ENCODE measurements at places on chromosomes 1 and 21. TPM values are rescaled to one million over a fixed set of nuclear protein-coding genes. Genes with fewer than 3 reads are reported as not detected.

DNA sequence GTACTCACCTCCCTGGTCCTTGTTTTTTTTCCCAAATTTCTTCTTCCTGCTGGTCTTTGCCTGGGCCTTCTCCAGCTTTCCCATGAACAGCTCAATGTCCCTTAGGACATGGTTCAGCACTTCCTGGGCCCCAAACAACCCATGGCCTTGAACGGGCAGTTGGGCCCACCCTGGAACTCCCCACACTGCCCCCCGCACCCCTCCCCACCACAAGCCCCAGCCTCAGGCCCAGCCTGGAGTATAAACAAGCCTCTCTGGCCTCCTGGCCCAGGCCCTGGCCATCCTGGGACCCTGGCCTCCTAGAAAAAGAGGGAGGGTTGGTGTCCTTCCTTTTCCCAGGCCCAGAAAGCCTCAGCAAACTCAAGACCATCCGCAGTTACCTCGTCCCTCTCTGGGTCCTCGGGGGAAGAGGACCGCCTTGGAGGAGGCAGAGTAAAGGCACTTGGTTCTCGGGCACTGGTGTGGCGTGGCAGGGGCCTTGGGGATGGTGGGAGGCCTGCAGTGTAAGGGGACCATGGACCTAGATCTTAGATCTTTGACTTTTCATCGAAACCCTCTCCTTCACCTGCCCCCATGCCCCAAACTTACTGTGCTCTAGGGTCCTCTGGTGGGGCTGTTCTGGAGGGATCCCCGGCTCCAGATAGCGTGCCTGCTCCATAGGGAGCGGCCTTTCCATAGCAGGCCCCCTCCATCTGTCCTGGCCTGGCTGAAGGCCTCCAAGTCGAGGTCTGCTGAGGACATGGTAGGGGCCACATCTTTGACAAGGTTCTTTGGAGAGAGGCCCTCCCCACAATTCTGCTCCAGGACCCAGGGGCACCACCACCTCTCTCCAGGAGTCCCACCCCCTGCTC lies 5.6 kb downstream of the EPS8L3 start:
- no peak for DNase-seq

GRCh38 chr1:169041366-169041765 lies 65.1 kb upstream of the ATP1B1 start:
- DNase-seq = no peak

- no peak for DNase-seq
These were observed 33.4 kb downstream of the SLC19A1 start for GRCh38 chr21:45508607-45509565.

GRCh38 chr1:3992746-3993145 lies 92.7 kb upstream of the C1orf174 start:
- DNase-seq = no peak

GRCh38 chr1:15786581-15786980 lies 20.9 kb downstream of the UQCRHL start:
- no peak for DNase-seq

DNA sequence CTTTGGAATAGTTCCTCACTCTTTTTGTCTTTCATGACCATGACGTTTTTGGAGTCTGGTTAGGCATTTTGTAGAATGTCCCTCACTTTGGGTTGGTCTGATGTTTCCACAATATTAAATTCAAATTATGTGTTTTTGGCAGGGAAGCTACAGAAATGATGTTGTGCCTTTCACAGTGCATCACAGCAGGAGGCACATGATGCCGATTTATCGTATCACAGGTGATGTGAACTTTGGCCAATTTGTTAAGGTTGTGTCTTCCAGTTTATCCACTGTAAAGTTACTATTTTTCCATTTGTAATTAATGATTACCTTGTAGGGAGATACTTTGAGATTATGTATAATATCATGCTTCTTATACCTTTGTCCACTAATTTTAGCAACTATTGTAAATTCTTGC lies 114.3 kb downstream of the FGGY start:
- no peak for DNase-seq

DNA sequence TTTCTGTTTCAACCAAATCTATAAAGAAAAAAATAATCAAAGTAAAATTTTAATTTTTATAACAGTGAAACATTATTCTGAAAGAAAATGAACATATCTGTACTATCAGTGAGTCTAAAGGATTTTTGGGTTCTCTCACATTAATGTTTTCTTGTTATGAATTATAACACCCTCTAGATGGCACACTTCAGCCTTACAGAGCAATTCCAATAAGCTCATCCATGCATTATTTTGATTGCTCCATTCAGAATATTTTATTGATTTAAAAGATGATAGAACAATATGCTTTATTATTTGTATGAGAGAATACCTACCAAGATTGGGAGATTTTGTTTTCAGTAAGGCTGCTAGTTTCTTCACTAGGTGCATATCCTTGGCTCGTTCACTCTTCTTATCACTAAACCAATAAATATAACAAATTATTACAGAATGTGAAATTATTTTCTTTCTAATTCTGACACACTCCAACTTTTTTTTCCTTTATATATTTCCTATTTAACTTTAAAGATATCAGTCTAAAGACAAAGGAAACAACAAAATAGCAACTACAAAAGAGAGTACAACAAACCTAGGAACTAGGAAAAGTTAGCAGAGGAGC lies 82.4 kb downstream of the RAB3GAP2 start:
- no peak for DNase-seq

GRCh38 chr1:10046356-10047085 lies 13.8 kb downstream of the UBE4B start:
- no peak for DNase-seq

- no peak for DNase-seq
These were observed 59.0 kb downstream of the S100B start for GRCh38 chr21:46545911-46546310.

DNA sequence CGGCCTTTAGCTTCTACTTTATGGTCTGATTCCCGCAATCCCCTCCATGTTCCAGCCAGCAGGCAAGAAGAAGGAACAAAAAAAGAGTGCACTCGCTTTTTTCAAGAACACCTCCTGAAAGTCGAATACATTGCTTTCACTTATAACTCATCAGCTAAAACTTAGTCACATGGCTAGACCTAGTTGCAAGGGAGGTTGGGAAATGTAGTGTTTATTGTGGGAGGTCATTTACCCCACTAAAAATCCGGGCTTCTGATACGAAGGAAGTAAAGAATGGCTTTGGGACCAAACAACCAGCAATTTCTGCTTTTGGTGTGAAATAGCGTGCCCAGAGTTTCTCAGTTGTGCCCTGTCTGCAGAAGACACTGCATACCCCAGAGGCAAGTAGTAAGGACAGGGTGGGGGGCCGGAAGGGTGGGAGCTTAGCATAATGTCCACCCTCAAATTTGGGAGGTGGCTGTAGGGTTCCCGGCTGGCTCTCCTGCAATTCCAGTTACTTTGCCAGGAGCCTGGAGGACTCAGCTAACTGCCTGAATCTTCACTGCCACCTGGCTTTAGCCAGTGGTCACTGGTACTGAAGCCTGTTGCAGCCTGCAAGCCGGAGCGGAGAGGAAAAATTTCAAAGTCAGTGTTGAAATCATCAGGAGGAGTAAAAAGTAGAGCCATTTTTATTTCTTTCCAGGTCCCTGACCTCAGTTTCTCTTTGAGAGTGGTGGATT lies 57.7 kb upstream of the F3 start:
- no peak for DNase-seq

DNA sequence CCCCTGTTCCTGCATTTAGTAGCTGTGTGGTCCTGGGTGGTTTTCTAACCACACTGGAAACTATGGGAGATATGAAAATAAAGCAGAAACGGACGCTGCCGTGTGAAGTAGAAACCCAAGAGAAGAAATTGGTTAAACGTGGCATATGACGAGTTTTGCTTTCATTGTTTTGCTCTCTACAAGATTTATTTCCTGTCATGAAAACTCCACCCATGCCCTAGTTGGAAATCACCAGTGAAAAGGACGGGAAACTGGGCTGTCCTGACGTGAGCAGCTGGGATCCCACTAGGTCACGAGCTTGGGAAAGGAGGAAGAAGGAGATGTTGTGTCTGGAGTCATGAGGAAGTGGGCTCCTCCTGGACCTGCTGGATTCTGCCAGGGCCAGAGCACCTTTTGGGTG lies 120.8 kb upstream of the GADD45A start:
- DNase-seq = no peak

The PTGS2 gene
- 10.9 TPM for total RNA-seq

The TAS1R1 gene
- total RNA-seq = not detected

The DNAJC28 gene
- 0.55 TPM for total RNA-seq

The OR2T8 gene
- not detected for total RNA-seq

The S100A2 gene
- total RNA-seq = 1.7 TPM

The SLC26A9 gene
- not detected for total RNA-seq

Measured in activated T-cell treated with anti-CD3 and anti-CD28 coated beads, Interleukin-2, amount 50 U/mL, for 72 hours (primary cell).